ENCODE measurements at places on chromosomes 1 and 21. TPM values are rescaled to one million over a fixed set of nuclear protein-coding genes. Genes with fewer than 3 reads are reported as not detected.

Gene SYCP1
- total RNA-seq, result not detected

Gene SMCP
- total RNA-seq, result not detected

Gene PERM1
- total RNA-seq, result not detected

Gene FCAMR
- not detected for total RNA-seq

Gene FHAD1
- 0.51 TPM for total RNA-seq

Gene SPATA46
- not detected for total RNA-seq

Gene ERICH3
- not detected for total RNA-seq

Gene TSACC
- 0.69 TPM for total RNA-seq

Gene ADAM30
- total RNA-seq, result not detected

Gene ITGB2
- 0.65 TPM for total RNA-seq

Gene AIRE
- total RNA-seq, result 0.11 TPM

Gene SEMA4A
- total RNA-seq, result 1.5 TPM

Gene S100A2
- 4.0 TPM for total RNA-seq

Gene TMPRSS2
- not detected for total RNA-seq

Gene SYT14
- 0.18 TPM for total RNA-seq

Gene SPRR5
- total RNA-seq, result not detected

Gene RIPK4
- total RNA-seq, result not detected

Gene HCRTR1
- total RNA-seq, result 1.4 TPM

Gene FCRL2
- total RNA-seq, result not detected

Gene C1QTNF12
- total RNA-seq, result 1.9 TPM

Gene BLACAT1
- not detected for total RNA-seq

Gene ZMYND12
- not detected for total RNA-seq

Gene NBPF26
- total RNA-seq, result 9.0 TPM

Gene CYP4A22
- not detected for total RNA-seq

Gene FMO2
- not detected for total RNA-seq

Gene UBQLN4
- 48.1 TPM for total RNA-seq

Gene SLC37A1
- total RNA-seq, result 7.6 TPM

Gene FBXO28
- 35.4 TPM for total RNA-seq

Gene TPTE
- total RNA-seq, result not detected

Gene SLX9
- 50.6 TPM for total RNA-seq

Gene OMA1
- 4.6 TPM for total RNA-seq

Gene XCL1
- not detected for total RNA-seq

Gene GJA5
- total RNA-seq, result 0.55 TPM

Gene SELL
- total RNA-seq, result 0.67 TPM

Gene UTP25
- total RNA-seq, result 10.5 TPM

Gene PPIAL4G
- not detected for total RNA-seq

Gene SPRR4
- total RNA-seq, result not detected

Gene IFNLR1
- total RNA-seq, result not detected

Gene EDEM3
- total RNA-seq, result 33.5 TPM

Gene PROK1
- total RNA-seq, result not detected

Gene EFNA3
- total RNA-seq, result 2.2 TPM

Gene KCNJ9
- not detected for total RNA-seq

Gene PHF13
- total RNA-seq, result 17.8 TPM

Gene PLEKHG5
- total RNA-seq, result 68.3 TPM

Gene MNDA
- total RNA-seq, result not detected

Gene CRYAA
- not detected for total RNA-seq

Gene NBPF10
- total RNA-seq, result 1.8 TPM

Gene AVPR1B
- not detected for total RNA-seq

Measured in endothelial cell of umbilical vein (primary cell).